ENCODE measurements at places on chromosomes 16 and 17.

DNA sequence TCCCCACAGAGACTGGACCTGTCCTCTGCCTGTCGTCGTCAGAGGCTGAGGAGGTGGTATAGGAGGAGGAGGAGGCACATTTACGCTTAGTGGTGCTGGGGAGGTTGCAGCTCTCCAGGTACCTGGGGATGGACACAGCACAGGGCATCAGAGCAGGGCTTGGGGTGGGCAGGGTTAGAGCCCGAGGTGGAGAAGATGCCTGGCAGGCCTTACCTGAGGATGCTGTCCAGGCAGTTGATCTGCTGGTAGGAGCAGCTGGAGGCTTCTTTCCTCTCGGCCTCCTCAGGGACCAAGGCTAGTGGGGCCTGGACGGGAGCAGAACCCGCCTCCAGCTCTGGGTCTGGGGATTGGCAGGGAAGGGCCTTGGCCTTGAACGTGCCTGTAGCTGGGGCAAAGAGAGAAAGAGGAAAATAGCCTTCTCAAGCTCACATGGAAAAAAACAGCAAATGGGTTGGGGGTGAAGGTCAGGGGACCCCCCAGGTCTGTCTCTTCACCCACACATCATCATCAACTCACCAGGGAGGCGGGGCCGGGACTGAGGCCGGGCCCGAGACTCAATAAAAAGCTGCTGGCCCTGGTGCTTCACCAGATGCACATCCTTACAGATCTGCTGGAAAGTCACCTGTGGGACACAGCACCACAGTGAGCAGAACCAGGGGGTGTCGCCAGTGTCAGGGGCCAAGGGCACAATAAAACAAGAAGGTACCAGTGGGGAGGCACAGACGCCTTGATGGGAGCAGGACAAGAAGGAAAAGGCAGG is 5.6 kb downstream of the PER1 start:
- DNase-seq = no peak

DNA sequence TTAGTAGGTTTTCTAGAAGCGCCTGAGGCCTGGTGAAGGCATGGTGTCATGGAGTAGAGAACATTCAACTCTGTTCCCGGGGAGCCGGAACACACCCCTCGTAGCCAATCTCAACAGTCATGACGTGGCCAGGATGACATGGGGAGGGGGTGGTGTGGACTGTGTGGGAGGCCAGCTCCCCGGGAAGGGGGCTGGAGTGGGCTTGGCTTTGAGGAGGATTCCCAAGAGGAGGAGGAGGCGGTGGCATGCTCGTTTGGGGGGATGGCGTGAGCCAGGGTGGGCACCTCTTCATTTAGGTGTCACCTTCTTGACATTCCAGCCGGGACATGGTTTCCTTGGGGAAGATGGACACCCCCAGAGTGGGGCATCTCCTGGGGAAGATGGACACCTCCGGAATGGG is 257.5 kb downstream of the SEC14L1 start:
- no peak for DNase-seq

DNA sequence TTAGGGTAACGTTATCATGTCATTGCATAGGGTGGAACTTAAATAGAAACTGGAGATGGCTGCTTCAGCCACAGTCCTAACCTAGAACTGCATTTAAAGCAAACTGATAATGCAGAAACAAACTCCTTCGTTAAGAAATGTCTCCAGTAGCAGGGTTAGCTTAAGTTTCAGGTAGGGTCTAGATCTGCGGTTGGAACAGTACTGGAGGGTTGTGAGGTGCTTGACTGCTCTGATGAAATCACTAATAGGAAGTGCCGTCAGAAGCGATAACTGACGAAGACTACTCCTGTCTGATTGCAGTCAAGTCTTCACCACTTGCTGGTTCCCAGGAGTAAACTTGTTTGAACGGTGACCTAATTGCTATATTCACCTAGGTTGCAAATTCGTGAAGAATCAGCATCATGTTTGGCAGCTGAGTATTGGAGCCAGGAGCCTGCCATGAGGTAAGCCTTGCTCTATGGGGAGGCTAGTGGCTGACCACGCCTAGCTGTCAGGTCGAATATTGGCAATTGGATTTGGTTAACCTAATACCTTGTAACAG is 24.5 kb downstream of the TRPV2 start:
- DNase-seq = no peak

- DNase-seq = no peak
Observed at GRCh38 chr17:82893779-82894178, 54.0 kb upstream of the ZNF750 start.

DNA sequence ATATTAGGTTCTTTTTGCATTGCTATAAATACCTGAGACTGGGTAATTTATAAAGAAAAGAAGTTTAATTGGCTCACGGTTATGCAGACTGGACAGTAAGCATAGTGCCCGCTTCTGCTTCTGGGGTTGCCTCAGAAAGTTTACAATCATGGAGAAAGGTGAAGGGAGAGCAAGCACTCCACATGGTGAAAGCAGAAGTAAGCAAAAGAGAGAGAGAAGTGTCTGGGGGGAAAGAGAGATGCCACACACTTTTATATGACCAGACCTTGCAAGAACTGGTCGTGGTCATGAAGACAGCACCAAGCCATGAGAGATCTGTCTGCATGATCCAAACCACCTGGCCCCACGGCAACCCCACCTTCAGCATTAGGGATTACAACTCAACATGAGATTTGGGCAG is 45.4 kb downstream of the KCNJ16 start:
- no peak for DNase-seq

DNA sequence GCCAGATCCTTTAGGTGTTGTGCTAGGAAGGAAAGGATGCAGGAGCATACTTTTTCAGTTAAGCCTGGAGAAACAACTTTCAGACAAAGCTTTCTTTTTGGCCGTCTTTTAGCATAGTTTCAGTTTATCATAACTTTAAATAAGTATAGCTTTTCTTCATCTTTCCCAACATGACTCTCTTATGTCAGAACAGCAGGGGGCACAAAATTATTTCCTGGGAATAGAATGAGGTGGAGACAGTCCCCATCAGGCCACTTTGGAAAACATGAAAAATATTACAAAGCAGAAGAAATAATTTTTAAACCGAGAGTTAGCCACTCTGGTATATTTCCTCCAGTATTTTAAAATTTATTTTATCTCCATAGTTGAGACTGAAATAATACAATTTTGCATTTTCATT is 387.6 kb downstream of the HAPSTR1 start:
- no peak for DNase-seq

DNA sequence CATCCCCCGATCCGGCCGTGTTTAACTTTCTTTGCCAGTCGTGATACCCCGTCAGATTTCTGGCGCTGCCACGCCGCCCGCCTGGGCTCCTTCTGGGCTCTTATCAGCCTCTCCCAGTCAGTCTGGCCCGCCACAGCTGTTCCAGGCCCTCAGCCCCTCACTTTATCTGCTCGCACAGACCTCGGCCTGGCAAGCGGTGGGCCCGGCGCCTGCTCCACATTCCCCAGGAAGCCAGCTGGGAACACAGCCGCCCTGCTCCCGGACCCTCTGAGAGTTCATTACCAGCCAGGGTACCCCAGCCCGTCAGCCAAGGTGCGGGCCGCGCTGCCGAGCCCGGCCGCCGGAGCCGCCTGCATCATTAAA is 157.5 kb downstream of the ZNF423 start:
- no peak for DNase-seq

- DNase-seq = peak; percentile 11
Observed at GRCh38 chr17:76353004-76353598, 615 bp downstream of the PRPSAP1 start.

DNA sequence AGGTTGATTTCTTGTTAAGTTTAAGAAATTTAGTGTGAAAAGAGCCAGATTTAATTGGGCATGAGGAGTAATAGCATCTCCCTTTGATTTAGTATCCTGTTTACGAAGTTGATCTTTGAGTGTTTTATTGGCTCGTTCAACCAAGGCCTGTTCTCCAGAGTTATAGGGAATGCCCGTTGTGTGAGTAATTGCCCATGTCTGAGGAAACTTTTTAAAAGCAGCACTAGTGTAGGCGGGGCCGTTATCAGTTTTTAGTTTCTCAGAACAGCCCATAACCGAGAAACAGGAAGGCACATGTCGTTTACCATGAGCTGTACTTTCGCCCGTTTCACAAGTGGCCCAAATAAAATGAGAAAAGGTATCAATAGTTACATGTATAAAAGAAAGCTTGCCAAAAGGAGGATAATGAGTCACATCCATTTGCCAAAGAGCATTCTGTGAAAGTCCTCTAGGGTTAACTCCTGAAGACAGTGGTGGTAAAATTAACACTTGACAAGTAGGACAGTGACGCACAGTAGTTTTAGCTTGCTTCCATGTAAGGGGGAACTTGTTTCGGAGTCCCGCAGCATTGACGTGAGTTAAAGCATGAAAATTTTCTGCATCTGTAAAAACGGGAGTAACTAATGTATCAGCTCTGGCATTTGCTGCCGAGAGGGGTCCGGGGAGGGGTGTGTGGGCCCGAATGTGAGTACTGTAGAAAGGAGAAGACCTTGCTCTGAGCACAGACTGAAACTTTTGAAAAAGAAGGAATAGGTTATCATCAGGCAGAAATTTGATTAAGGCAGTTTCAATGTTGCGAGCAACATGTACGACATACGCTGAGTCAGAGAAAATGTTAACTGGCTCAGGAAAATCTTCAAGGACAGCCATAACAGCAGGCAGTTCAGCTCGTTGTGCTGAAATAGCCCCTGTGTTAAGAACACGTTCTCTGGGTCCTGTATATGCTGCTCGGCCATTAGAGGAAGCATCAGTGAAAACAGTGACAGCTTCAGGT is 18.5 kb upstream of the KCTD5 start:
- peak; percentile 15 for DNase-seq

GRCh38 chr17:27608328-27609230 is 22.4 kb upstream of the LGALS9 start:
- DNase-seq = no peak

- no peak for DNase-seq
Observed at GRCh38 chr16:82432261-82432660, 194.5 kb upstream of the CDH13 start.

DNA sequence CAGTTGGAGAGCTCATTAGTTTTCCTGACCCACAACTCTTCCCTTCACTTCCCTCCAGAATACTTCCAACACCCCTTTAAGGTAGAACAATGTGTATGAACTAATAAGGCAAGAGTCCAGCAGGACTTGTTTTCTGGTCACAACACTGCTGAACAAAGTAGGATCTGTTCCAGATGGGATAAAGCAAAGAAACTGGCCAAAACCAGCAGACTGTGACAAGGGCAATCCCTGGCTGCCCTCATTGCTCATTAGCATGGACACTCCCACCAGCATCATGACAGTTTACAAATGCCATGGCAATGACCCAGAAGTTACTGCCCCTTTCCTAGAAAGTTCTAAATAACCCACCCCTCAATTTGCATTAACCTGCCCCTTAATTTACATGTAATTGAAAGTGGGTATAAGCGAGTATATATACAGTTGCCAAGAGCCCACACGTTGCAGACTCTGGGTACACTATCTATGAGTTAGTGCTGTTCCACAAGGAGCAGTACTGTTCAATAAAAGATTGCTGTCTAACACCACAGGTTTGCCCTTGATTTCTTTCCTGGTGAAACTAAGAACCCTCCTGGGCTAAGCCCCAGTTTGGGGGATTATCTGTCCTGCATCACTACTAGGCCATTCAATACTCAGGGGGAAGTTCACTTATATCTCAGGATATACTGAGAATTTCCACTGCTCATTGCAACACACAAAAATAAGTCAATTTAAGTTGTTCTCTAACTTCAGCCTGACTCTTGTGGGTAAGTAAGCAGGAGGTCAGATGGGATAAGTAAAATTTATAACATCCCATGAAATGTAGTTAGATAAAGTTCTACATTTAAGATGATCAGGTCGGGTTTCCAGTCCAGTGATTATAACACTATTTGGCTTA is 82.3 kb downstream of the SSH2 start:
- no peak for DNase-seq

GRCh38 chr16:11743308-11744074 is 834 bp upstream of the TXNDC11 start:
- peak; percentile 37 for DNase-seq

DNA sequence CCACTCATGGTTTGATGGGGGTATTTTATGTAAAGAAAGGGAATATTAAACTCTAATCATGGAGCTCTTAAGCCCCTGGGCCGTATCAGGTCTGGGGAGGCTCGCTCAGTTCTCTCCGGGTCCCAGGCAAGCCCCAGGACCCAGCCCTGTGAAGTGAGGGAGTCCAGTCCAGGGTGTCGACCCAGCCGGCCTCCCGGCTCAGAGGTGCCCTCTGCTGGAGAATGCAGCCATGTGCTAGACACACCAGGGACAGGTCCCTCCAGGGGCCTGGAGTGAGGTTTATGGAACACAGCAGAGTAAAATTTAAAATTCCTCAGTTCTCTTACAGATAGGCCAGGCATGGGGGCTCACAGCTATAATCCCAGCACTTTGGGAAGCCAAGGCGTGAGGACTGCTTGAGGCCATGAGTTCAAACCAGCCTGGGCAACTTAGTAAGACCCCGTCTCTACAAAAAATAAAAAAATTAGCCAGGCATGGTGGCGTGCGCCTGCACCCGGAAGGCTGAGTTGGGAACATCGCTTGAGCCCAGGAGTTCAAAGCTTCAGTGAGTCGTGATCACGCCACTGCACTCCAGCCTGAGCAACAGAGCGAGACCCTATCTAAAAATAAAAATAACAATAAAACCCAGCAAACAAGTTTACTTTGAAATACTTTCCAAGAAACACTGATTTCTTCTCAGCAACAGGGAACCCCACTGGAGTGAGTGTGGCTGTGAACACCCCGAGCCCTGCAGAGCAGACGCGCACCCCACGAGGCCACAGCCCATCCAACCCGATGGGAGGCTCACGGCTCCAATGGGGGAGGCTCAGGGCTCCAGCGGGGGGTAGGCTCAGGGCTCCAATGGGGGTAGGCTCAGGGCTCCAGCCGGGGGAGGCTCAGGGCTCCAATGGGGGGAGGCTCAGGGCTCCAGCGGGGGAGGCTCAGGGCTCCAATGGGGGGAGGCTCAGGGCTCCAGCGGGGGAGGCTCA is 72.2 kb downstream of the ZNF778 start:
- peak; percentile 86 for DNase-seq

- DNase-seq = no peak
Observed at GRCh38 chr16:66471716-66472393, 44.8 kb downstream of the BEAN1 start.

DNA sequence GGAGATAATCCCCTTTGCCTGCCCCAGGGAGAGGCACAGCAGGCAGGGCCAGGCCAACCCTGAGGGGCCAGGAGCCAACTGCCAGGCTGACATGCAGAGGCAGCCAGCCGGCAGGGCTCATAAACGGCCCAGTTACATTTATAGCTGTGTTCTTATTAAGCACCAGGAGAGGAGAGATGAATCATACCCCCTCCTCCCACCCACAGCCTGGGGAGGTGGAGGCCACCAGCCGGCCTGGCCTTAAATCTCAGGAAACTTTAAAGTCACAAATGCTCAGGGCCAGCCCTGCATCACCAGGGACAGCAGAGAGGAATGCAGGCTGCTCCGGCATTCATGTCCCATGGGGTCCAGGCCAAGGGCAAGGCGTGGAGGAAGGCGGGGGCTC is 177.2 kb downstream of the TMEM132E start:
- DNase-seq = no peak

GRCh38 chr16:3029491-3030221 is 5.8 kb downstream of the THOC6 start:
- no peak for DNase-seq

All from Calu3 (cell line).